H9 (cell line): ENCODE measurements at places on chromosomes 11 and 22.

GRCh38 chr11:35288309-35288708 lies 131.0 kb downstream of the SLC1A2 start:
- DNase-seq, result no peak

DNA sequence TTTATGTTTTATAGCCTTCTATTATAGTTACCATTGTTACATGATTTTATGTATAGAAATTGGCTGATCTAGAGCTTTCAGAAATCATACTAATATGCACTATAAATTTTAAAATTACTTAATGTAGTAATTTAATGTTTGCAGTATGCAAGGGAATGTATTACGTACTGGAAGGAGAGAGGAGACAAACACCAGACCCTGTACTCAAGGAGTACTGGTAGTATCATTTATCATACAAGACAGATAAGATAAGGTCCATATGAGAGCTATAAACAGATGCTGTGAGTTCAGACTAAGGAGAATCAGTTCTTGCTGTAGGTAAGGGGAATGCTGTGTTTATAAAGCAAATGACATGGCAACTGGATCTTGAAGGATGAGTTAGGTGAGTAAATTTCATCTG lies 765 bp downstream of the BCO2 start:
- DNase-seq, result no peak

GRCh38 chr11:72009156-72009555 lies 10.4 kb downstream of the IL18BP start:
- peak; percentile 31 for DNase-seq

DNA sequence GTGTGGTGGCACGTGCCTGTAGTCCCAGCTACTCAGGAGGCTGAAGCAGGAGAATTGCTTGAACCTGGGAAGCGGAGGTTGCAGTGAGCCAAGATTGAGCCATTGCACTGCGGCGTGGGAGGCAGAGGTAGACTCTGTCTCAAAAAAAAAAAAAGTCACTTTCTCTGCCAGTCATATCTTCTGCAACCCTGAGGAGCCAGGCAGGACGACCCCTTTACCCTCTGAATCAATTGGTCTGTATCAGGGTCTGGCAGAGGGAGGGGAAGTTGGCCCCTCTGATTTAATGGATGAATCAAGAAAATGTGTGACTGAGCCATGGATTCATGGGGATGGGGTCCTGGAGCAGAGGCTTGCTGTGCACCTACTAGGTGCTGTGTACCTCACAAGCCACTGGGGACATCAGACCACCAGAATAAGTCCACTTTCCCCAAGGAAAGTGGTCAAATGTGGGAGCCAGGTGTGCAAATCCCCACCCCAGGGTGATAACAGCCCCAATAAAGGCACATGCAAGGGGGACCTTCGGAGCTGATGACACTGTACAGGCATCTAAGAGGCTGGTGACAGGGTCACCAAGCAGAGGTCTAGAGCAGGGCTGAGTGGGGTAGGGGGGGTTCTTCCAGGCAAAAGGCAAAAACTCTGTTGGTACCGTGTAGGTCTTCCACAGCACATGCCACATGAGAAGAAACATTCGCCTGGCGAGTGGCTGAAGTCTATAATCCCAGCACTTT lies 29.0 kb downstream of the TXN2 start:
- no peak for DNase-seq

DNA sequence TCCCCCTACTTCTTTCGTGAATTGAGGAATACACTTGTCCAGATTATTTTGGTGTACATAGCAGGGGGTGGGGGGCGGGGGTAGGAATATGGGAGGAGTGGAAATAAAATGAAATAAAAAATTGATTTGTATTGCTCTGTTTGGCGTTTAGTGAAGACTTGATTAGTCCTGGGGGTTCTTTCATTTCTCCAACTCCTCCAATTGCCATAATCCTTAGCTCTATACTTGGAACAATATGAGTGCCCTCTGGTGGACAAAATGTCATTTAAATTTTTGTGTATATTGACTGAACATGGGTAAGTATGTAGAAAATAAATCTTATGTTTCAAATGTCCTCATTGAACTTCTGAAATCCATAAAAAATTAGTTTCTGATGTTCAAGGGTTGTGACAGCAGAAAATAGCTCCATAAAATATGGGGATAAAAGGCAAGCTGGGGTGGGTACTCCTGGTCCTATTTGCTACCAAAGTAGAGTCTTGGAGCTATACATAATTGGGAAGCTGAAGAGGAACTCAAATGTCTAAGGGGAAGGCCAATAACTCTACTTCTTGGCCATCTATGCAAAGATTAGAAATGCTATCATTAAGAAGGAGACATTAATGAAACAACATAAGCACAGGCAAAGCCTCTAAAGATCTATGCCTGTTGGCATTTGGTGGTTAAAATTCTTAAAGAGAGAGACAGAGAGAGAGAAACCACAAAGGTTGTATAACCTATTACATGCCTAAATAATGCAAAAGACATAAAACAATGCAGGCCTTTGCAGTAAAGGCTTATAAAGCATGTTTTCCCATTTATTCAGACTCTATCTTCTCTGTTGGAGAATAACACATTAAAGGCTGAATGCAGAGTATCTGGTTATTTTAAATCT lies 421.6 kb downstream of the METTL15 start:
- DNase-seq, result no peak

- no peak for DNase-seq
These were observed 58.5 kb upstream of the NTM start for GRCh38 chr11:131311776-131312514.

DNA sequence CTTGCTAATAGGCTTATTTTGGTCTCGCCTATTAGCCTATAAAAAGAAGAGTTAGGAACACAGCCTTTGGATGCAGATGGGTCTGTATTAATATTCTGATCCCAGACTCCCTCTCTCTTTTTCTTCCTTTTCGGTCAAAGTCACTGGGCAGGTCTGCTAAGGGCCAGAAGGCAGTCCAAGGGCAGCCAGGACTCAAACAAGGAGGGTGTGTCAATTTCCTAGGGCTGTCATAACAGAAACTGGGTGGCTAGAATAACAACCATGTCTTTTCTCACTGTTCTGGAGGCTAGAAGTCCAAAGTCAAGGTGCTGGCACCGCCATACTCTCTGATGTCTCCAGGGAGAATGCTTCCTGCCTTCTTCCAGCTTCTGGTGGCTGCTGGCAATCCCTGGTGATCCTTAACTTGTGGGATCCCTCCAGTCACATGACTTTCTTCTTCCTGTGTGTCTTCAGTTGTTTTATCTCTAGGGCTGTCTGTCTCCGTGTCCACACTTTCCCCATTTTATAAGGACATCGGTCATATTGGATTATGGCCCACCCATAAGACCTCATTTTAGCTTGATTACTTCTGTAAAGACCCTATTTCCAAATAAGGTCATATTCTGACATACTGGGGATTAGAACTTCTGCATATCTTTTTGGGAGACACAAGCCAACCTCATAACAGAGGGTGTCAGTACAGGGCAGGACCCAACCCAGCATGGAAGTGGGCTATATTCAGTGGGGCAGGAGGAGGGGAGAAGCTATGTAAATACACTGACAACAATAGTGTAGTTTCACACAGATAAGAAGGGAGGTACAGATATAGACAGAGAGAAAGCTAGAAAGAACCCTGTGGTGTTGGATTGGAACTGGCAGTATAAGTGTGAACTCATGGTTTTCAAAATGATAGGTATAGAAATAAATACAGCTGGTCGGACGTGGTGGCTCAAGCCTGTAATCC lies 5.9 kb upstream of the CSF2RB start:
- DNase-seq, result no peak

GRCh38 chr11:72681226-72682153 lies 7.3 kb upstream of the PDE2A start:
- DNase-seq, result no peak

- no peak for DNase-seq
These were observed 13.4 kb downstream of the IFT46 start for GRCh38 chr11:118552341-118552740.

DNA sequence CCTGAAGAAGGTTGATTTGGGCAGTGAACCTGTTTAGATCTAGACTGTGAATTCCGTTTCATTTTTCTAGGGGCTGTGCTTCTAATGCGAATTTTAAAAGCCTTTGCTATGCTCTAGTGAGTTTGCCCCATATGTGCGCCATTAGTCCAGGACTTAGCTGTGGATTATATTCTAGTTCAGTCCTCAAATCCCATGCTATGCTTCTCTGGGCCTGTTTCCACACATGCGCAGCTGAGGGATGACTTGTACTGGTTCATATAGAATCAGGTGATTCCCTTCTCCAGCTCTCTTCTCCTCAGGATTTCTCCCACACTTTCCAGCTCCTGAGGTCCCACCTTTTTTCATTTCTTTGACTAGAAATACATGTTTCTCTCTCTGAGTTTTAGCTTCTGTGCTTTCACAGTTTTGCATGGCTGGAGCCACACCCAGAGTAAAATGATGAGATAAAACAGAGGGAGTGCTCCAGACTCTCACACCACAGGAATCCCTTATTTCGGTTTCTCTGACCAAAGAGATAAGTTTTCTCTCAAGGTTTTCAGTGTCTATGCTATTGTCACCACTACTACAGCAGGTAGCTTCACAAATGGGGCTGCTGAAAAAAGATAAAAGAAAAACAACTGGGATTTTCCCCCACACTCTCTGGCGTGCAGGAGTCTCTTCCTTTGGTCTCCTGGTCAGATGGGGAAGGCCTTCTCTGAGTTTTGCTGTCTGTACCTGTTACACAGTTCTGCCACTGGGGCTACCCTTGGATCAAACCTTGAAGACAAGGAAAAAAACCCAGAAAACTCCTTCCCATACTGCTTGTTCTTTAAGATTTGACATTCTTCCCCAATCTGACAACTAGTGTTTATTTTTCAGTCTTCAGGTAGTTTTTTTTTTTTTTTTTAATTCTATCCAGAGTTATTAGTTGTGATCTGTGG lies 96.2 kb upstream of the TEAD1 start:
- no peak for DNase-seq

- DNase-seq, result no peak
These were observed 3.6 kb downstream of the MTMR3 start for GRCh38 chr22:29886596-29886995.

GRCh38 chr22:29478326-29479276 lies 1.4 kb upstream of the NEFH start:
- peak; percentile 55 for DNase-seq

- DNase-seq, result peak; percentile 76
These were observed 5.0 kb upstream of the CCDC88B start for GRCh38 chr11:64334764-64335735.

GRCh38 chr22:21098099-21098671 lies 52.4 kb downstream of the LRRC74B start:
- peak; percentile 19 for DNase-seq

- DNase-seq, result no peak
These were observed 14.5 kb downstream of the MAP6 start for GRCh38 chr11:75654314-75654713.

DNA sequence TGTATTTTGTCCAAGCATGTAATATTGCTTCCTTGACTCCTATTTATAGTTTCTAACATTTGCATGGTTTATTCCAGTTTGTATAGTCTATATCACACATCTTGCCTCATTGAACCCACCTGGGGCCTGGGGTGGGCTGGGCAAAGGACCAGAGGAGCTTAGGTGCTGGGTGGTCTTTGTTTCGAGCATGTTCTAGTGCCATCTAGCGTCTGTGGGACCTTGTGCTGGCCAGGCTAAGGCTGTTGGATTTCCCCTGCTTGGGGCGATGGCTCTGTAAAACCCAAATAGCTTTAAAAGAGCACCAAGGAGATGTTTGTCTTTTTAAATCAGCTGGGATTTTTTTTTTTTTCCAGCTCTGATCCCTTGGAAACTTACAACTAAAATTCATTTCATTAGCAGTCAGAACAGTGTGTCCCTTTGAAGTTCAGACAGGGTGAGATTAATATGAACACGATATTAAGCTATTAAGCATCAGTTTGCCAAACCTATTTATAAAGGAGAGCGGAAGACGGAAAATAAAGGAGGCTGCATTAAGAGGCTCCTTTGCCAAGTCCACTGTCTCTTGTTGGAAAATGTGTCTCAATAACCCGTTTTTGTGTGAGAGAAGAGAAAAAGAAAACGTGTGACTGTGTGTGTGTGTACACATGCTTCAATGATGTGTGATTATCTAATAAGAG lies 157.4 kb downstream of the COMMD9 start:
- DNase-seq, result peak; percentile 69

DNA sequence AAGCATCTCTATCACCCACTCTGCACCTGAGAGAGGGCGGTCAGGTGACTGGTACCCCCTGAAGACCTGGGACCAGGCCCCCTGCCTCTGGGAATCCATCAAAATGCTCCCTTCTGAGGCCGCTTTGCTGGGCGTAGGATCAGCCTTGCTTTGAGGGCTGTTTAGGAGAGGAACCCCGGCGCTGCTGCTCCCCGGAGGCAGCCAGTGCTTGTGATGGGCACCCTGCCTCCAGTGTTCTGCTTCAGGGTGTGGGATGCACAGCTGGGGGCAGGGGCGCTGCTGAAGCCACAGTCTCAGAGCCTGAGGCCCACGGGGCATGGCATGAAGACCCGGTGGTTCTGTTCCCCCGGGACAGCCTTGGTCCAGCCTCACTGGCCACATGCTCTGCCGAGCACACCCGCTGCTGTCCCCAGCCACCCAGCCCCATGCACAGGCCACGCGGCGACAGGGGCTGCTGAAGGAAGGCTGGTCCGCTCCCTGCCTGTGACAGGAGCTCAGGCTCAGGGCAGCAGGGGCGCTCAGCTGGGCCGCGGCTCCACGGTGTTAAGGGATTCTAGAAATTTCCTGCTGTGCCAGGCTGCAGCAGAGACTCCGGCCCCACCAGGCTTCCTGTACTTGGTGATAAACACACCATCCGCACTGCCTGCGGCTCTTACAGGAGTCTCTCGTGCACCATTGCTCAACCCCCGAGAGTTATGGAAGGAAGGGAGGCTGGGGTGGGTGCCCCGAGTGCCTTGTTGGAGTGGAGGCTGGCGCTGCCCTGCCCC lies 91.0 kb downstream of the KCNQ1 start:
- DNase-seq, result no peak

DNA sequence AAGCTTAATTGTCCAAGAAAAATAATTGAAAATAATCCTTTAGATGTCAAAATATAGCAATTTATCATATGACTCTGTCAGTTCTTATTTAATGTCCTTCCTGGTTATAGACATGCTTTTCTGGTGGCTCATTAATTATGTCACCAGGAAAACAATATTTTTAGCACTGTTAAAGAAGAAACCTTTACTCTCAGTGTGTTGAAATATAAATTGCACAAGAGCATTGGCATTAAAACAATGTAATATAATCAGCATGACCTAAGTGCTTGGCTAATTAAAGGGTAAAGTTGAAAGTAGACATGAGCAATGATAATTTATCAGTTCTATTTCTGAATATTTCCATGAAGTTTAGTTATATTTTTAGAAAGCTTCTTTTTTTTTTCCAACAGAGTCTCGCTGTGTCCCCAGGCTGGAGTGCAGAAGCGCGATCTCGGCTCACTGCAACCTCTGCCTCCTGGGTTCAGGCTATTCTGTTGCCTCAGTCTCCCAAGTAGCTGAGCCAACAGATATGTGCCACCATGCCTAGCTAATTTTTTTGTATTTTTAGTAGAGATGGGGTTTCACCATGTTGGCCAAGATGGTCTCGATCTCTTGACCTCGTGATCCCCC lies 232.3 kb downstream of the JRKL start:
- no peak for DNase-seq

- peak; percentile 38 for DNase-seq
These were observed 125.2 kb upstream of the SYT13 start for GRCh38 chr11:45411228-45411946.

DNA sequence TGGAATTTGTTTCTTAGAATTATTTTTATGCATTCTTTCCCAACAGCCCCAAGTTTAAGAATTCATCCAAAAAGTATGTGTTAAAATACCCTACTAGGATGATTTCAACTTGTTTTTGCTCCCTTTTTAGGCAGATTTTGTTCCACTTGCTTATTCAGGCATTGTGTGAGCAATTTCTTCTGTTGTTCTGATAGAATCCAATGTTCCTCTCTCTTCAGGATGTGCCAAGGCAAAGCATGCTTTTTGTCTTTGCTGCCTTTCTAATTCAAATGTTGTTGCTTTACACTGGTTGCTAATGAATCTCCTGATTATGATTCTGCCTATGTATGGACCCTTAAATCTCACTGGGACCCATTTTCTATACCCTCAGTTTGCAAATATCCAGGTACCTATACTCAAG lies 131.2 kb upstream of the ARHGAP42 start:
- no peak for DNase-seq
